Activated CD8-positive, alpha-beta memory T cell treated with anti-CD3 and anti-CD28 coated beads for 4 hours (primary cell): ENCODE measurements at places on chromosomes 2 and 18.

DNA sequence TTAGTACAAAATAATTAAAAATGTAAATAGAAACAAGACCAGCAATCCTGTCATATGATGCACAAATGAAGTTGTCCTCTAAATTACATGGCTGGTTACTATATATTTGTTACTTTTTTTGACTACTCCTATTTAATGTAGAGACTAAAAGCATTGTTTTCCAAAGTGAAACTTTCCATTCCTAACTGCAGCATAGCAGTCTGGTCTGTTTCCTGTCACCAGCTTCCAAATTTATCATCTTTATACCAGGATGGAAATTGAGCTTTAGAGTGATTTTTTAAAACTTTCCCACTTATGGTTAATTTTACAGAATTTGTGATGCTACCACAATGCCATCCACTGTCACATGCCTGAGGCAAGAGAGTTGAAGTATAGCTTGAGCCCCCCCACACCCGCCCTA lies 33.5 kb upstream of the RAB27B start:
- no peak for DNase-seq

- no peak for DNase-seq
Observed at GRCh38 chr18:5620289-5620688, 76.5 kb upstream of the EPB41L3 start.

- no peak for DNase-seq
Observed at GRCh38 chr2:36915627-36916026, 50.7 kb downstream of the STRN start.

DNA sequence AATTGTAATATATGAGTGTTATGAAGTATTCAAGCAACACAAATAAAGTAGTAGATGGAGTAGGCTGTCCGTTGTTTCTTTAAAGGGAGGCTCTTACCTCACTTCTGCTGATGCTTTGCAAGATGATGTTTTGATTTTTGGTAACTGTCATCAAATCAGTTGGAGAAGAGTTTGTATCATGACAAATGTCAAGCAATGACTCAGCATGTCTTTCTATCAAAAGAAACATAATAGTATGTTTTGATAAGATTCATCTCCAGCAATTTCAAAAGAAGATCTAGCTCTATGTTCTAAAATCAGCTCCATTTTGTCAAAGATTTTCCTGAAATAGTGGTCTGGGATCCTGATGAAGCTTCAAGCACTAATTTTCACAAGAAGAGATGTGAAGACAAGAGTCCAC lies 25.6 kb downstream of the MAP3K19 start:
- no peak for DNase-seq

DNA sequence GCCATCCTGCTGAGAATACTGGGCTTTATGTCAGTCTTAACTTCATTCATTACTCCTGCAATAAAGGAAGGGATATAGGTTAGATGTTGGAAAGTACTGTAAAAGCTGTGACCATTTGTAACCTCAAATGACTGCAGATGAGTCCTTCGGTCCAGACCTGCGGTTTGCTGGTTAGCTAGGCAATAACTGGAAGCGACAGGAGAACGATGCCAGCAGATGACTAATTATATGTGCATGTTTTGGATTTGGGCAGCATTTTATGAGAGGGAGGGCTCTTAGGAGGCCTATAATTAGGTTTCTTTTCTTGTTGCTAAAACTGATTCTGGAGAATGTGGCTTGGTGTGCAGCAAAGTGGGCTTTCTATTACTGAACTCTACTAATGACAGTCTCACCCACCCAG lies 205.6 kb downstream of the TMEM182 start:
- DNase-seq = no peak

DNA sequence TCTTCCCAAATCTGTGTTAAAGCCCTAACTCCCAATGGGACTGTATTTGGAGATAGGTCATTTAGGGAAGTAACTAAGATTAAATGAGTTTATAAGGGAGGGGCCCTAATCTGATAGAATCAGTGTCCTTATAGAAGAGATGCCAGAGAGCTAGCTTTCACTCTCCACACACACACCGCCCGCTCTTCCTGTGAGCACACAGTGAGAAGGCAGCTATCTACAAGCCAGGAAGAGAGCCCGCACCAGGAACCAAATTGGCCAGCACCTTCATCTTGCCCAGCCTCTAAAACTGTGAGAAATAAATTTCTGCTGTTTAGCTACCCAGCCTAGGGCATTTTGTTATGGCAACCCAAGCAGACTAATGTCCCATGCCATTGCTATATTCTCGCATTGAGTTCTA lies 125.2 kb downstream of the RTN4 start:
- no peak for DNase-seq

DNA sequence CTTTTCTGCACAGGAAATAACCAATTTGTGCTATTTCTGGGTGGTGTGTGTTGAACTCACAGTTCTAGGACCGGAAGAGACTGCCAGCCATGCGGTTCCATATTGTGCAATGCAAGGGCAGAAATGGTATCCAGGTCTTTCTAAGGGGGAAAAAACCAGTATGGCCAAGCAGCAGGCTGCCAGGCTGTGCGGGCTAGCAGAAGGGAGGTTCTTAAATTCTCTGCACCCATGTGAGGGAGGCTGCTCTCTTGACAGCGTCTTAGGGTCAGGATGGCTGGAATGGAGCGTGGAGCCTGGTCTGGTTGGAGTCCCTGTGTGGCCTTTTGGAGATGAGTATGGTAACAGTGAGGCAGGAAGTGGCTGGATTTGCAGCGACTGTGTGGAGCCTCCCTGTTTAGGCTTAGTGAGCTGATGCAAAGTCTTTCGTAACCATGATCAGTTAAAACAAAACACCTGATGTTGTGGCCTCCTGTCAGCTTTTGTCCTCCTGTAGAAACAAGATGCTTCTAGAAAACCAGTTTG lies 52.6 kb downstream of the NCK2 start:
- DNase-seq = no peak

- no peak for DNase-seq
Observed at GRCh38 chr2:95346738-95347671, 49.9 kb downstream of the KCNIP3 start.

- DNase-seq = no peak
Observed at GRCh38 chr2:221442128-221442527, 130.0 kb downstream of the EPHA4 start.

DNA sequence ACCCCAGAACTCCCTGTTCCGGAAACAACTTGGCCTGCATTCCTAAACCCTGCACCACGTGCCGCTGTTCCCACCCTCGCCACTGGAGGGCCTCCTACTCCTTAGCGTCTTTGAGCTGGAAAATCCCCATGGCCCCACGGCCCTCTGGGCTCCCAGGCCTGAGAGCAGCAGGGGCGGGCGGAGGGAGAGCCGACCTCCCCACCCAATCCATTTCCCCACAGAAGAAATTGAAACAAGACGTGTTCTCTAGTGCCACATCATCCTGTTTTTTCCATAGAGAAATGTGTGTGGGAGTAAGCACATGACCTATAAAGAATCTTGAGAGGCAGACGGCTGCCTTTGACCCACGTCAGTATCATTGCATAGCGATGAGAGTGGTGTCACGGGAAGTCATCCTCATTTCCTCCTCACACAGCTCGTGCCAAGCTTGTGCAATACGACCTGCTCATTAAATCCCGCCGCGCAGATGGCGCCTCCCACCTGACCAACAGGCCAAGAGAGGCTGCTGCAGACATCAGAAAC lies 79.2 kb downstream of the LAMA1 start:
- DNase-seq = no peak

DNA sequence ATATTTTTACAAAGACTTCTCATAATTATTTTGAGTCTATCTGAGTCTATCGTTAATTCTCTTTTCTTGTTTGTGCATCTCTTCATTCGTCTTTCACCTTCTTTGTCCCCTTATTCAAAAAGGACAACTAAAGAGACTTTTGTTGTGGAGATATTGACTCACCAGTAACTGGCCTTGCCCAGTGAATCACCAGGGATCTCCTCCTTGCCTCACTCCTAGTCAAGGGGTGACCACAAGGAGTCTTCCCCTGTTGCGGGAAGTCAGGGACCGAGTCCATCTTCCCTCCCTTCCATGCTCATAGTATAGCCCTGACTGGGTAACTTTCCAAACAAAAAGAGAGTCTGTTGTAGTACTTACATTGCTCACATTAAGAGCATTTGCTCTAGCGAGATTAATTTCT lies 158.9 kb downstream of the NEB start:
- DNase-seq = no peak

- DNase-seq = no peak
Observed at GRCh38 chr2:111930875-111931274, 32.5 kb downstream of the MERTK start.

GRCh38 chr18:44801781-44802180 lies 121.1 kb downstream of the SETBP1 start:
- no peak for DNase-seq

GRCh38 chr2:39743269-39743776 lies 35.7 kb downstream of the THUMPD2 start:
- DNase-seq = no peak

GRCh38 chr18:79383388-79384056 lies 12.2 kb upstream of the NFATC1 start:
- DNase-seq = no peak

- no peak for DNase-seq
Observed at GRCh38 chr2:240643093-240643810, 18.0 kb downstream of the GPR35 start.

DNA sequence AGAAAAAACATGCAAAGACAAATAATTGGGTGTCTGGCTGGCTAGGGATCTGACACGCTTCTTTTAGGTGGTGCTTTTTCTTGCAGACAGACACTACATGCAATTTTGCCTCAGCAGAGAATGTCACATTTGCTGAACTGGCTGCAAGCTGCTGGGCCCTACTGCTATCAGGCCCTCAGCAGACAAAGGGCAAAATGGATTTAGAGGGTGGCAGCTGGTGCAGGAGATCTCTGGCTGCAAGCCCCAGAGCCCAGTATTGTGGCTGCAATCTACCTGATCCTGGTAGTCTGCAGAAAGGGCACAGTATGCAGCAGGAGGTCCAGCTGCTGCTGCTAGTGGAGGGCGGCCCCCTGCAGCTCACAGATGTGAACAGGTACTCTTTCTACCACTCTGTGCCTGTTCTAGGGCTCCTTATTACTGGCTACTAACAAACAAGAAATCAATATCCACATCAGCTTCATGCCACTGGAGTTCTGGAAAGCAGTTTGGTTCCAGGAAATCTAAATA lies 796.7 kb upstream of the CELF4 start:
- no peak for DNase-seq

DNA sequence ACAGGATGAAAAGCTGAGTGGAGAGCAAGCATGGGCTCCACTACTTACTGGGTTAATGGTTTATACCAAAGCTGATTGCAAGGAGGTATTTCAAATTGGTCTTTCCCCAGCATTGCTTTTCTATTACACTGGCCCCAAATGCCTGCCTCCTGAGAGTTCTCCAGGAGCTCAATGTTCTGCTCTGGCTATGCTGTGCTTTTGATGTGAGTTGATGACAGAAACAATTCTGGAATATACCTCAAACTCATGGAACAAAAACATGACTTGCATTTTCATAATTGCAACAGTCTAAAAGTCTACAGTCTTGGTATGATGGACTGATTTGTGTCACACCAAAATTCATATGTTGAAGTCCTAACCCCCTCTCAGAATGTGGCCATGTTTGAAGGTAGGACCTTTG lies 258.0 kb downstream of the CDH20 start:
- no peak for DNase-seq

- no peak for DNase-seq
Observed at GRCh38 chr2:181957668-181958067, 28.0 kb upstream of the PPP1R1C start.

GRCh38 chr2:143192106-143192505 lies 62.9 kb downstream of the ARHGAP15 start:
- DNase-seq = no peak

DNA sequence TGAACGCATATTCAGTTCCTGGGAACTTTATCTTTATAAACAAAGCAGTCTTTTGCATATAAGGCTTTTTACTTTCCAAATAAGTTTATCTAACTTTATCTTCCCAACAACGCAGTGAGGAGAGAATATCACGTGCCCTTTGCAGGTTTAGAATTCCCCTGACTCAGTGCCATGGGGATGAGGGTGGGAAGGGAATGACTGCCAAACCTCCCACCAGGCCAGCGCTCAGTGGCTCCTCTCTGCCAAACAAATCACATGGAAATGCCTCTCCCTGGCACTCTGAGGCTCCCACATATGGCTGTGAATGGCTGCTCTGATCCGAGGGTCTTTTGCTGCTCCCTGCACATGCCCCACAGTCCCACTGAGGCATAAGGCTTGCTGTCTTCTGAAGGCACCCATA lies 158.3 kb downstream of the DNAH6 start:
- DNase-seq = no peak

DNA sequence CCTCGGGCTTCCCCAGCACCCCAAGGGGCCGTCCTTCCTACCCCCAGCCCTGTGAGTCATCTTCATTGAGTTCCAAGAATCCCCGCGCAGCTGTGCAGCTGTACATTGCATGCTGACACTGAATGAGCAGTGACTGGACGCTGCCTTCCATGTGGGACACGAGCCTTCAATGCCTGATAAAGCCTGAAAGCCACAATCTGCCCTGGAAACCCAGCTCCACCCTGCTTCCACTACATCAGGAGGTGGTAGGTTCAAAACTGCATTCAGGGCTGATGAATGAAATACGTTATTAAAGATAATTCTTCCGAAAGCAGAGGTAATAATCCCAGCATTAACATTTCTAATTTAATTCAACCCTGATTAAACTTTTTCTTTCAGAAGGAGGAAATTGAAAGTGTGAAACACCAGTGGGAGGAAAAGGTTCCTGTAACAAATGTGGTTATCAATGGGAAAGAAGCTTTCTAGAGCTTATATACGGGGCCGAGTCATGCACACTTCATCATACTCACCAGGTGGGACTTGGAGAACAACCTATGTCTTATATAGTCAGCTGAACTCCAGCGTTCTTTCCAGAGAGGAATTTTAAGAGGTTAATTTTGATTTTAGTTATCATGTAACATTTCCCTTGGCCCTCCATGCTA lies 360.1 kb downstream of the LPIN1 start:
- DNase-seq = no peak

GRCh38 chr18:41790687-41791086 lies 164.3 kb upstream of the PIK3C3 start:
- no peak for DNase-seq

DNA sequence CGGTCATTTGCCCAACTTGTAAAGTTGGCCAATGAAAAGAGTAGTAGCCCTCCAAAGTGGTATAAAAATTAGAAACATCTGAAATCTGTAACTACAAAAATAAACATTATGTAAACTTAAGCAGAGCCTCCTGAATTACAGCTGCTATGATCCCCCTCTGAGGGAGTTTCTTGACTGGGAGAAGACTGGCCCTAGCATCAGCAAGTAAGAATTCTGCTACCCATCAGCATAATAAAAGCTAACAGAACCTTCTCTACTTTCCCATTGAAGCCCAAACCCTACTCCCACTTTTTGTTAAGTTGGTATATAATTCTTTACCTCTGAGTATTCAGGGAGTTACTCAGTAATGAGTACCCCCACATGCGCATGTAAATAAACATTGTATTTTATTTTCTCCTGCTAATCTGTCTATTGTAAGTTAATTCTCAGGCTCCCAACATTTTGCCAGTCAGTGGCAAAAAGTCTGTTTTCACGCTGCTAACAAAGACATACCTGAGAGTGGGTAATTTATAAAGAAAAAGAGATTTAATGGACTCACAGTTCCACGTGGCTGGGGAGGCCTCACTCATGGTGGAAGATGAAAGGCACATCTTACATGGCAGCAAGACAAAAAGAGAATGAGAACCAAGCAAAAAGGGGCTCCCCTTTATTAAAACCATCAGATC lies 71.3 kb downstream of the MYL12B start:
- DNase-seq = no peak
